ENCODE measurements at places on chromosomes 13 and 19.

DNA sequence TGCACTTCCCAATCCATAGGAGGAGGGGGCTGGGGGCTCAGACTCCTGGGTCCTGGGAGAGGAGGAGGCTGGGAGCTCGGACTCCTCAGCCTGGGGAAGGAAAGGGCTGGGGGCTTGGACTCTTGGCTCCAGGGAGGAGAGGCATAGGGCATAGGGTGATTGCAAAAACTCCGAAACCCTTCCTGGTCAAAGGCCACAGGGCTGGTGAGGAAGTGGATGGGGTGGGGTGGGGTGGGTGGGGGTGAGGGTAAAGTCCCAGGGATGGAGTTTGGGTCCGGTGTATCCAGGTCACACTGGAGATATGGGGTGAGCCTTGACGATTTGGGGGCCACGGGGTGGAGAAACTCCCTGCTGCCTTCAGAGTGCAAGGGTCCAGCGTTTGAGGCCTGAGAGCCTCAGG, 2.8 kb downstream of the MYH14 start:
- no peak for DNase-seq

GRCh38 chr19:49453757-49454240, 774 bp downstream of the ALDH16A1 start:
- DNase-seq = no peak

DNA sequence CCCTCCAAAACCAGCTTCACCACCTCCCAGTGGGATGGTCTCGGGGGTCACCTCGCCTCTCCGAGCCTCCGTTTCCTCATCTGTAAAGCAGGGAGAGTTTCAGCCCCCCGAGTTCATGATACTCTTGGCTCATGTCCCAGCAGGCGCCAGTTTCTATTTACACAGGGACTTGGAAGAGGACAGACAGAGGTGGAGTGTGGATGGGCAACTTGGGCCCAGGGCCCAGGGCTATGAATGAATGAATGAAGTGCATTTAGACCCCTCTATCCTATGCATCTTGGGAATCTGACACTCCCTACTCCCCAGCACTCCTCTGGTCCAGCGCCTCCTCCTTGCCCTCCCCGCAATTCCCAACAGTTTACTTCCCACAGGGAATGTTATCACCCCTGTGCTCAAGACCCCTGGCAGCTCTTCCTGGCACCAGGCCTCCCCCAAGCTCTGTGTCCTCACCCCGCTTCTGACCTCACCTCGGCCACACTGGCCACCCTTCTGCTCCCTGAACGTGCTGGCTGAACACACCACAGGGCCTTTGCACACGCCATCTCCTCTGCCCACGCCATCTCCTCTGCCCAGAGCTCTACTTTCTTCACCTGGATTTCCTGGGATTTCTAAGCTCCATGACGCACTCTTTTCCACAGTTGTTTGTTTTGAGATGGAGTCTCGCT, 4.9 kb upstream of the C2CD4C start:
- no peak for DNase-seq

DNA sequence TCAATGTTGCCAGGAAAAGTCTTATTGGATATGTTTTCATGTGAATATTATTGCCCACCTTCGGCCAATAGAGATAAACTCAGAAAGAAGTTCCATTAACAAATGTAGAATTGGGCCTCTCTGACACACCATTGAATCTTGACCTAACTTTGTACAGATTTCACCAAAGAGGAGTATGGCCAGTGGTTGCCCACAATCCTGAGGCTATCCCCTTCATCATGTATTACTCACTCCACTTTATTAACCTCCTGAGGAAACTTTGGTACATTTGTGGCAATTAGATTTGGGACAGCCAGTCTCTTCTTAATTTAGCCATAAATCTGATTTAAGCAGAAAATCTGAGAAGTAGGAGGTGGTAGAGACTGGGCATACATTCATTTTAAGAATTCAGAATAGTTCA, 53.3 kb upstream of the POSTN start:
- DNase-seq = no peak

GRCh38 chr13:66994517-66995202, 235.5 kb downstream of the PCDH9 start:
- no peak for DNase-seq

- no peak for DNase-seq
These were observed 10.2 kb downstream of the PPP1R37 start for GRCh38 chr19:45103156-45103507.

GRCh38 chr13:45060062-45060461, 60.2 kb upstream of the GTF2F2 start:
- DNase-seq = no peak

DNA sequence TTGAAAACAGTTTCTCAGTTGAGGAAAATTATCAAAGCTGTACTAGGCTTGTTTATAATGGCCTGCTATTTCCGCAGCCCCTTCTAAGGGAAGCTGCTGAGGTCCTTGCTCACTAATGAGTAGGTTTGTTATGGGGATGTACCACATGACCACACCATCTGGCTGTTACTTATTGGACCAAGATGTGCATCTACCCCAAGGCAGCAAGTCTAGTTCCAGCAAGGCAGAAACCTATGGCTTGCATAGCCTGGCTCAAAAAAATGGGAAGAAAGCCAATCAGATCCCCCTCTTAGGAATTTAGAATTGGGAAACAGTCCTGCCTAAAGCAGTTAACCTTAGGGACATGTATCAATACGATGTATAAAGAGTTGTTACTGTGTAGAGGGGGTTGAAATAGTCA, 186.5 kb upstream of the SPRY2 start:
- DNase-seq = no peak

GRCh38 chr13:93364166-93364565, 137.6 kb downstream of the GPC6 start:
- no peak for DNase-seq

GRCh38 chr13:50220938-50221337, 205.7 kb downstream of the KCNRG start:
- DNase-seq = no peak

GRCh38 chr19:55098716-55099556, 18.5 kb downstream of the PPP1R12C start:
- no peak for DNase-seq

DNA sequence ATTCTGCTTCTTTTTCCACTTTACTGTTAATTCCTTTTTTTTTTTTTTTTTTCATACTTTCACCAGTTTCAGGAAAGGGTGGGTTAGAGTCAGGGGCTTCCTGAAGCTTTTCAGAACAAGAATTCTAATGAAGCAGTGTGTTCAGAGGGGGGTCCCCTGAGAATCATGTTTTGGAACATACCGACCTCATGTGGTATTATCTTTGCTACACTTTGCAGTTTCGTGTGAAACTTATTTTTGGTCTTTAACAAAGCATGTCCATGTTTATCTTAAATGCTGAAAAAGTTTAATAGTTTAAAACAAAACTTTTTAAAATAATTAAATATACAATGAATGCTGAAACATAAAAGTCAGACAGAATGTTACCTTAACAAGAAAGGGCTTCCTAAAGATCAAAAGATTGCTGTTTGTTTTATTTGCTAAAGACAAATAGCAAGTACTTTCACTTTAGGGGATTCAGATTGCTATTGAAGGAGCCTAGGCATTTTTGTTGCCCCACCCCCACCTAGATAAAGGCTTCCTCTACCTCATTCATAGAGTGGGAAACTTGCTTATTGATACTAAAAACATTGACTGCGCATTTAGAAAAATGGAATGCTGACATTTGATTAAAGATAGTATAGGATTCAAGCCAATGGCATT, 21.1 kb upstream of the POMP start:
- no peak for DNase-seq

DNA sequence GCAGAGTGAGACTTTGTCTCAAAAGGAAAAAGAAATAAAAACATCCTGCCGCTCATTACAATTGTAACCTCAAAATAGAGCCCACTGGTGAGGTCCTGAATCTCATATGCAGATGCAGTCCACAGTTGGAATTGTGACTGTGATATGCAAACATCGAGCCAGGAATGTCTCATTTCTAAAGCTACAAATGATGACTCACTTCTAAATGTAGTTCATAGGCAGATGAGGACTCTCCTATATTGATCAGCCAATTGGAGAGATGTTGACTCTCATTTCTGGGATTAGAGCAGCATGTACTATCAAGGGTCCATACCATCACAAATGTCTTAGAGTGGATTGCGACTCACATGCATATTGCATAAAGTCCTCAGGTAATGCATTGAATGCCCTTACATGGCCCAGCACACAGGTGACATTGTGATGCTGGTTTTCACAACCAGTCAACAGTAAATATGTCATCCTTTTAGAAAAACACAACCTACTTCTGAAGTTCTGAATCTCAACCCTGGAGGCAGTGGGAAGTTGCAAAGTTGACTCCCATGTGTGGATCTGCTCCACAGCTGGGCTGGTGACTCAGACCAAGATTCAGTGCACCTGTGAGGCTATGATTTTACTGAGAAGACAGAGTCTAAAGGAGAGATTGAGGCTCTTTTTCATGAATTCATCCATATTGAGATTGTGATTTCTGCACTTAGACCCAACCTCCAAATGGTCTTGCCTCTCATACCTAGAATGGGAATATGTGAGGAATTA, 16.9 kb upstream of the ZNF254 start:
- DNase-seq = no peak

- no peak for DNase-seq
These were observed 11.8 kb upstream of the FBN3 start for GRCh38 chr19:8161135-8161646.
